SJCRH30 (cell line): ENCODE measurements at places on chromosomes 6 and 20. TPM values are rescaled to one million over a fixed set of nuclear protein-coding genes. Genes with fewer than 3 reads are reported as not detected.

Gene PPIL6
- 0.28 TPM in 1 of 2 replicates, not detected in the other for total RNA-seq

Gene IMPG1
- 0.25 and 0.65 TPM in 2 replicates for total RNA-seq

Gene ELOVL2
- total RNA-seq, result 18.0 and 21.1 TPM in 2 replicates

Gene LBP
- not detected in 2 replicates for total RNA-seq

Gene LST1
- not detected in 2 replicates for total RNA-seq

Gene C6orf141
- total RNA-seq, result not detected in 2 replicates

Gene FNDC11
- 0.02 and 0.20 TPM in 2 replicates for total RNA-seq

Gene CCDC170
- not detected in 2 replicates for total RNA-seq

Gene C6orf15
- total RNA-seq, result 2.3 and 3.4 TPM in 2 replicates

GRCh38 chr20:1757606-1758512, 100.3 kb upstream of the SIRPG start:
- DNase-seq, result no peak

DNA sequence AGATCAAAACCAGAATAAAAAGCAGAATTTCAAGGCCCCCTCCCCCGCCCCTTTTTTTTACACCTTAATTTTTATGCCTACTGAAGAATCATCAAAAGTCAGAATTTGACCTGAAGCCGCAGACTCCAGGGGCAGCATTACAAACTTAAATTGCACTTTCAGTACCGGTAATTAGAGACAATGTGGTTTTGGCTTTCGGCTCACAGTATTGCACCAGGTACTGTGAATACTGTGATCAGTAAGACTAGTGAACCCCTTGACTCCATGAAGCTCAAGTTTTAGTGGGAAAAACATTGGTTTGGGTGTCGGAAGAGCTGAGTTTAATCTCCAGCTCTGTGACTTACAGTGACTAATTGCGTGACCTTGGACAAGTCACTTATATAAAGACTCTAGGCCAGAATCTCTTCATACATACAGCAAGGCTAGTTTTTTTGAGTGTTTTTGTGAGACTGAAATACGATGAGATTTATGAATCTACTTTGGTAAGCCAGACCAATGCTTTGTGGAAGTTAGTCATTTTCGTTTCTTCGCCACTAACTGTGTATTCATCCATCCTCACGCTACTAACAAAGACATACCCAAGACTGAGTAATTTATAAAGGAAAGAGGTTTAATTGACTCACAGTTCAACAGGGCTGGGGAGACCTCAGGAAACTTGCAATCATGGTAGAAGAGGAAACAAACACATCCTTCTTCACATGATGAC, 114.7 kb downstream of the SASH1 start:
- DNase-seq, result no peak

DNA sequence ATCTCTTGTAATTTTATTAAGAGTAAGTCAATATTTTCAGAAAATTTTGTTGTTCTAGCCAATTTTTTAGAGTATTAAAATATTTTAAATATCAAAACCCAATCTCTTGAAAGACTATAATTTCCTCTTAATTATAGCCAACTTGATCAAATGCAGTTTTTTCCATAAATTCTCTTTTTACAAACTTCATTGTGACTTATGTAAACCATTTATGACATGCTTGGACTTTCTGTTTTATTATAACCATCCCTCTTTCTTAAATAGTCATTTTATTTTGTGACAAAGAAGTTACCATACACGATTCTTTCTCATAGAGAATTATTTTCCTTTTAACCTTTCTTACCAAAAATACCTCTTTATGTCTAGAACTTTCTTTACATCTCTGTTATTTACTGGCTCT, 1075.5 kb downstream of the KHDRBS2 start:
- DNase-seq, result no peak

DNA sequence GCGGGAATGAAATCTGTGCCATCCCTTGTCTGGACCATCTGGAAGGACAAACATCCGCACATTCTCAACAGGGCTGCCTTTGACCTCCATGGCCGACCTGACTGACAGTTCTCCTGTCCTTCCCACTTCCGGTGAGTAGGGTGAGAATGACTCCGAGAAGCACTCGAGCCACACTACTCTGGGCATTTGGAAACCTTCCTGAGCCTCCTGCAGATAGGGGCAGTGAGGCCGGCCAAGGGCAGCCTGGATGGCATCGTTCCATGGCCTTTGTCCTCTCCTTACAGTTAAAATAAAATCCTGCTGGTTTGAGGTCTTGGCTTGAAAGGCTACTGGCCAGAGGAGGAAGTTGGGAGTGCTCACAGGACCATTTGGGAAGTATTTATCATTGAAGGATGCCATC, 70.9 kb upstream of the QKI start:
- no peak for DNase-seq

DNA sequence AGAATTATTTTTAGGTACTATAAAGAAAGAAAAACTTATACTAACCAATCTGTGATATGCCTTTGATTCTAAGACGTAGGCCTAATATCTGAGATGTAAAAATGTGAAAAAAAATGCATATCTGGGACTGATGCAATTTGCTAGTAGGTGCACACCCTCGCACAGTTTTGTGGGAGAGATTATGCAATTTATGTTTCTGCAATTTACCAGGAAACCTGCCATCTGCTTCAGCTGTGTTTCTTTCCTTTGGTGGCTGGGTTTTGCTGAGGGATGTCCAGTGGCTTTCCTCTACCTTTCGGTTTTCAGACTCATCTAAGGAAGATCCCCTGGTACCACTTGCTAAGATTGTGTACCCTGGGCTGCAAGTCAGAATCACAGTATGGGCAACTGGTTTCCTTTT, 186.9 kb downstream of the ZFP64 start:
- no peak for DNase-seq

DNA sequence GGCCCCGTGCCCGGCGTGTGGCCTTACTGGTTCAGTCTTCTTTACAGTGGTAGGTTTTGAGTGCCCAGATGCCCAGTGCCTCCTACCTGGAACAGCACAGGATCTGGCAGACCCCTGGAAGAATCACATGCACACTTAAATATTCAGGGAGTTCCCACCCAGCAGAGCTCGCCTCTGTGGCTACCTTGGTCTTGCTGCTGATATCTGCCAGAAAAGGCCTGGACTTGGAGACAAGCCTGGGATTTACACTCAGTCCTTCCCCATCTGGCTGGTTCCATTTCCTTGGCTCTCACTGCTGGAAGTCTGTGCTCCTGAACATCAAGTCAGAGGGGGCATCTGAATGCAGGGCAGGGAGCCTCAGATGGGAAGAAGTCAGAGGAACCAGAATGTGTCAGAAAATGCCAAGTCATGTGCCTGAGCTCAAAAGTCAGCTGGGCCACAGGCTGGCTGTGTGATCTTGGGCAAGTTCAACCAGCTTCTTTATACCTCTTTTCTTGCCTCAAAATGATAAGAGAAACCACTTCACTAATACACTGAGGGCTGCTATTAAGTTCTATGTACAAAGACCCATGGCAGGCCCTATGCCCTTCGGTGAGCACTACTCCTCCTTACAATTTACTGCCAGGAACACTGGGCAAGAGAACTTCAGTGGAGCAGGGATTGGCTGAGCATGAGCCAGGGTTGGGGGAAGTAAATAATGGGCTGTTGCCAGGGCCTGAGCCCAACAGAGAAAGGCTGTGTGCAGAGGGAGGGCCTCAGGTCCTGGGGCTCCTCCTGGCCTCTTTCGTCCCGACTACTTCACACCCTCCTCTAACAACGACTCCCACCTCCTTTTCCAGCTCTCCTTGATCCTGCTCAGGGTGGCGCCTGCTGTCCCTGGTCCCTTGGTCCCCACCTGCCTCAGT, 158.1 kb upstream of the PROKR2 start:
- DNase-seq, result no peak

DNA sequence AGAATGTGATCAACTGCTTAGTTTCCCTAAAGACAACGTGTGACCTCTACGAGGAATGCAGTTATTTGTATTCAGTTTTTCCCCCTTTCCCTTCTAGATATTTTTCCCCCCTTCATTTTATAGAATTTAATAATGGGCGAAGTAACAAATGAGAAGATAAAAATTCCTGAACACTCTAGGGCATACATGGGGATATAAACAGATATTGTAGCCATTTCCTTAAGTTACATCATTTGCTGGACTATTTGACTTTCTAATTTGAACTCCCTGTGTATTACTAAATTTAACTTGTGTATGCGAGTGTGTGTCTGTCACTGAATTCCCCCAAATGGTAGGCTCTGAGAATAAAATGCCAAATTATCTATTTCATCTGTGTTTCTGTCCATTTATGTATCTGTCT, 99.0 kb upstream of the ZFP64 start:
- DNase-seq, result no peak

DNA sequence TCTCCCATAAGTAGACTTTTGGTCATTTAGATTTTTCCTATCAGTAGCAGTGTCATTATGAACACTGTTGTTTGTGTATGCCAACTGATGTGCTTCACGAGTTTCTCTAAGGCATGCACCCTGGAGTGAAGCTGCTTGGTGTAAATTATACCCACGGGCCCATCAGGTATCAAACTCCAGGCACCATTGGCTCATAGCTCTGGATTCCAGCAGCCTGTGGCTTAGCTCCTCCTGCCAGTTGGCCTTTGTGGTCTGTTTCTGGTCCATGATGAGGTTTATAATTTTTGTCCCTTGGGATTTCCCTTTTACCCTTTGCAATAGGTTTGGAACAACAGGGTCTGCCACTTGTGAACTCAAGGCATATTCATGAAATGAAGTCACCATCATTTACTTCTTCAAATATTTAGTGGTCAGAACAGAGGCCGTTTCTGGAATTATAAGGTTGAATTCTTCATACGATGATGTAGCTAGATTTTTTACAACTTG, 350.5 kb downstream of the PRL start:
- peak; percentile 86 for DNase-seq

DNA sequence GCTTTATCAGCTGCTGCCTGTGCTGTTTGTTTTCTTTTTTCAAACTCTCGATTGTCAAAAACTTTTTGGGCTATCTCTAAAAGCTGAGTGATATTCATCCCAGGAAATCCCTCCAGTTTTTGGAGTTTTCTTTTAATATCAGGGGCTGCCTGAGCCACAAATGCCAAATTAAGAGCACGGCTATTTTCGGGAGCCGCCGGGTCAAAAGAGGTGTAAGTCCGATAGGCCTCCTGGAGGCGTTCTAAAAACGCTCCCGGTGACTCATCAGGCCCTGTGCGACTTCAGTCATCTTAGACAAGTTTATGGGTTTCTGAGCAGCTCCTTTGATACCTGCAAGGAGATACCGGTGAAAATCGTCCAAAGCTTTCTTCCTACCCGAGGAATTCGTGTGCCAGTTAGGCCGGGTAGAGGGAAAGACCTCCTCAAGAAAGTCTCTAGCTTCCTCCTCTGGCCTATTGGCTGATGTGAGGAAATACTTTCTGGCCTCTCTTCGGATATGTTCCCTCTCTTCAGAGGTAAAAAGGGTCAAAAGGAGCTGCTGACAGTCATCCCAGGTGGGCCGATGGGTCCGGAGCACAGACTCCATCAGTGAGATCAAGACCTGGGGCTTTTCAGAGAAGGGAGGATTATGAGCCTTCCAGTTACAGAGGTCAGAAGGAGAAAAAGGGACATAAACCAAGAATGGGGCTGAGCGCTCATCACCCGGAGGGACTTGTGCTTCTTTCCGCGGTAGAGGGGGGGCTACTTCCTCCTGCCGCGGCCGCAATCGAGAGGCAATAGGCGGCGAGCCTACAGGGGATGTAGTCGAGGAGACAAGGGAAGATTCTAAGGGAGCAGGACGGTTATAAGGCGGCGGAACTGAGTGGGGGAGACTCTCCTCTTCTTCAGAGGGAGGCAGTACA, 151.1 kb downstream of the TRIM27 start:
- DNase-seq, result no peak

GRCh38 chr20:4844751-4845465, 123.2 kb downstream of the PRND start:
- no peak for DNase-seq

GRCh38 chr20:48789781-48790472, 37.9 kb downstream of the PREX1 start:
- no peak for DNase-seq
